ENCODE measurements at places on chromosomes 12 and 14.

GRCh38 chr14:61927060-61927459 lies 164.8 kb downstream of the SNAPC1 start:
- no peak for DNase-seq

GRCh38 chr12:123836292-123836691 lies 74.2 kb downstream of the DNAH10 start:
- DNase-seq, result no peak

DNA sequence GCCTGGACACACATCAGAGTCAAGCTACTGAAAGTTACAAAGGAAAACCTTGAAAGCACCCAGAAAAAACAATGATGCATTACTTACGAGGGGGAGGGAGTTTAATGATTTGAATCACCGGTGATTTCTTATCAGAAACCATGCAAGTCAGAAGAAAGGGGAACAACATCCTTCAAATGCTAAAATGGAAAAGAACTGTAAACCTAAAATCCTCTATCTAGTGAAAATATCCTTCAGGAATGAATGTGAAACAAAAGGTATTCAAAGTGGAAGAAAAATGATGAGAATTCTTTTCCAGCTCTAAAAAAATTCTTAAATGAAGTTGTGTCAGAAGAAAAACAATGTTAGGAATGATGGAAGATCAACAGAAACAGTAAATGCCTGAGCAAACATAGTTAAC lies 16.8 kb downstream of the SCAF11 start:
- DNase-seq, result no peak

DNA sequence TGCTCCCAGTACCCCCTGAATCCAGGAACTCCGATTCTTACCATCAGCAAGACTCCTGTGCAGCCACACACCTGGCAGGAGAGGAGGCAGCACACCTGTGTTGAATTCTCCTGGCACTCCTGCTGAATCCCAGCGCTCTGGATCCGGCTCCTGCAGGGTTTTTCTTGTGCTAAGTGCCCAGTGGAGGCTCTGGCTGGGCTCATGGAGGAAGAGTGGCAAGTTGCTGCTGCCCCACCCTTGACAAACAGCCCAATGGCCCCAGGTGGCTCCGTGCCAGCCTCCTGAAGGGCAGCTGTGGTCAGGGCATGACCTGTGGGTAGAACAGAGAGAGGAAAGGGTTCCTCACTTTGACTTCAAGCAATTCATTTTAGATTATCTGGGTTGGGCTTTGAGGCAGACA lies 20.0 kb downstream of the CRACR2A start:
- DNase-seq, result no peak

GRCh38 chr12:34205401-34205800 lies 183.1 kb downstream of the ALG10 start:
- no peak for DNase-seq

DNA sequence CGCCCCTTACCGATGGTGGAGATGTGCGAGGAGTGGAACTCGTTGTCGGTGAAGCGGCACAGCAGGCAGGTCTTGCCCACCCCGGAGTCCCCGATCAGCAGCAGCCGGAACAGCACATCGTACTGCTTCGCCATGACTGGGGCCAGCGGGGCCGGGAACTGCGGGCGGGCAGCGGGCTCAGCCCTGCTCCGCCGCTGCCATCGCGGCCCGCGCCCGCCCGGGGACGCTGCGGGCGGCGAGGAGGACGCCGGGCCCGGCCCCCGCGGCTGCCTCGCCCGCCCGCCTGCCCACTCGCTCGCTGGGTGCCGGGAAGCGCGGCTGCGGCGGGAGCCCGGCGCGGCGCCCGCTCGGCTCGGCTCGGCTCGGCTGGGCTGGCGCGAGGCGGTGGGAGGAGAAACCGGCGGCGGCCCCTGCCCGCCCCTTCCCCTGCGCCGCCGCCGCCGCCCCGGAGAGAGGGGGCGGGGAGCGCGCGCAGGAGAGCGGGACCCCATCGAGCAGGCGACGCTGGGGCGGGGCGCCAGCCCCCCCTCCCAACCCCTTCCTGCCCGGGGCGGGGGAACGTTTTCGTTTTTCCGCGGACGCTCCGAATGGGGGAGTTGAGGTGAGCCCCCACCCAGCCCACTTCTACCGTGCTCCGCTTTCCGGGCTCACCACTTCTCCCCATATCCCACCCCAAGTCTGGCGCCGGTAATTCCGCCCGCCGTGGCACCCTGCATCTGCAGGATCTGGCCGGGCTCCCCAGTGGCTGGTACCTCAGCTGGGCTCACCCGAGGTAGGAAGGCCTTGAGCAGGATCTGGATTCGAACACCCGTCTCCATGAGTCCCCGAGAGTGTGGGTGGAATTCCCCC lies at the start of gene RAB15:
TSS of gene RAB15 (minus strand) at position 394 of the 849 bp plus-strand sequence. CDS start at position 134, 260 bp downstream.
- DNase-seq, result peak; percentile 48

DNA sequence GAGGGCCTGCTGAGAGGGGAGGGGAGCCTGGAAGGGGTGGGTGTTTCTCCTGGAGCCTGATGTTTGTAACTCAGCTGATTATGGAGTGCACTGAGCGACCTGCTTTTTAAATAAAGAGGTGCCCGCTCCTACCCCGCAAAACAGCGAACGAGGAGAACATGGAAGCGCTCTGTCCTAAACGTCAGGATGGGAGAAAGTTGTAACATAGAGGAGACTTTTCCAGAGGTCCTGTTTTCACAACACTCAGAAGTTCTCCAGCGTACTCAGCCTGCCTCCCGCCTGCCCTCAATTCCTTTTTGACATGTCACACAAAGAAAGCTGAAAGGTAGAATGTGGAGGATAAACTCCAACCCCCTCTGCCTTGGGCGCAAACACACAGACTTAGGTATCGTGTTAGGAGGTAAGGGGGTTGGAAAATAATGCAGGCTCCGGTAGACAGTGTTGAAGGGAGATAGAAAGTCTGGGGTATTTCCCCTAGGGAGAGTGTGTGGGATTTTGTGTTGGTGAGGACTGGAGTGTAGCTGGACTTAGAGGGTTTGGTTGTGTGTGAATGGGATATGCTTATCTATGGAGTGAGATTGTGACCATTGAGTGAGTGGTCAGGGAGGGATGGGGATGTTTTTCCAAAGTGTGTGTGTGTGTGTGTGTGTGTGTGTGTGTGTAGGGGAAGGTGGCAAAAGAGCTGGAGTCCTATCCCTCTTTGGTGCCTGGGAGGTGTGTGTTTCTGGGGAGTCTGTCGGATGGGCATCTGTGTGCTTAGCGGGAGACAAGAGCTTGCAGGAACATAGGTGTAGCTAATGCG lies 2.1 kb downstream of the NTF3 start:
- no peak for DNase-seq

DNA sequence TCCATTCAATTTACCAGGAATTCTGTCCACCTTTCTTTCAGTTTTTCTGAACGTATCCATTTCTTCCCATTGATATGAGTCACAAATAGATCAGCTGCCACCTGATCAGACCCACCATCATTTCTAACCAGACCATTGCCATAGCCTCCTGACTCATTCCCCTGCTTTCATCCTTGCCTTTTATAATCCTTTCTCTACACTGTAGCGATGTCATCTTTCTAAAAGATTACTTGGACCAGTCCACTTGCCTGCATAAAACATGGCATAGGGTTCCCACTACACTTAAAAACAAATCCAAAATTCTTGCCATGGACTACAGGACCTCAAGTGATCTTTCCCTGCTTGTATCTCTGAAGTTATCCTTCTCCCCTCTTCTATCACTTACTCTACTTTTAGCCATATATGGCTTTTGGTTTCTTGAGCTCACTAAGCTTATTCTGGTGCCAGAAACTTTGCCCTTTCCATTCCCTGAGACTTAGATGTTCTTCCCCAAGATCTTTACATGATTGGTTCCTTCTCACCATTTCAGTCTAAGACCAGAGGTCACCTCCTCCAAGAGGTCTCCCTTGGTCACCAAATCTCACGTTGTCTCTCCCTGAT lies 149.5 kb upstream of the KRR1 start:
- DNase-seq, result no peak

GRCh38 chr12:24955853-24956252 lies 7.0 kb upstream of the BCAT1 start:
- DNase-seq, result no peak

GRCh38 chr12:116650585-116651087 lies 87.2 kb downstream of the SPRING1 start:
- no peak for DNase-seq

- no peak for DNase-seq
Observed at GRCh38 chr12:1171657-1172408, 180.8 kb downstream of the ERC1 start.

DNA sequence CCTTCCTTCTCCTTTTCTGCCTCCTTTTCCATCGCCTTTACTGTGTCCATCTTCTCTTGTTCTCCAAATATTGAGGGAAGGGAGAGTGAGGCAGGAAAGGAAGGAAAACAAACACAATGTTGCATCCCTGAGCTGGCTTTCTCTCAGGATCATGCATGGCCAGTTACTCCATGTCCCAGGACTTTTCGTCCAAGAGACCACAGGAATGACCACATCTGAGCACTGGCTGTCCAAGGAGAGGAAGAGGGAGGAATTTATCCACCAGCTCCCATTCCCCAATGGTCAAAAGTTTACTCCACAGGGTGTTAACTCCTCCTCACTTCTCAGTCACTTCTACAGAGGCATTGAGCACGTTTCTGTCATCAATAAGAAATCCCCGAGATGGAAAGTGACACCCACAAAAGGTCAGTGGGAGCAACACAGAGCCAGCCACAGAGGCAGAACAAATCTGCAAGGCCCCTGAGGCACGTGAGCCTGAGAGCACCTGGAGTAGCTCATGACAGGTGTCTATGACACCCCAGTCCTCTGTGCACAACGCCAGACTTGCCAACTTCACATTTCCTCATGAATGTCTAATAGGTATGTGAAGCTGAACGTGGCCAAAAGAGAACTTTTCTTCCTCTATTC lies 177.3 kb upstream of the NUDT4 start:
- DNase-seq, result no peak

DNA sequence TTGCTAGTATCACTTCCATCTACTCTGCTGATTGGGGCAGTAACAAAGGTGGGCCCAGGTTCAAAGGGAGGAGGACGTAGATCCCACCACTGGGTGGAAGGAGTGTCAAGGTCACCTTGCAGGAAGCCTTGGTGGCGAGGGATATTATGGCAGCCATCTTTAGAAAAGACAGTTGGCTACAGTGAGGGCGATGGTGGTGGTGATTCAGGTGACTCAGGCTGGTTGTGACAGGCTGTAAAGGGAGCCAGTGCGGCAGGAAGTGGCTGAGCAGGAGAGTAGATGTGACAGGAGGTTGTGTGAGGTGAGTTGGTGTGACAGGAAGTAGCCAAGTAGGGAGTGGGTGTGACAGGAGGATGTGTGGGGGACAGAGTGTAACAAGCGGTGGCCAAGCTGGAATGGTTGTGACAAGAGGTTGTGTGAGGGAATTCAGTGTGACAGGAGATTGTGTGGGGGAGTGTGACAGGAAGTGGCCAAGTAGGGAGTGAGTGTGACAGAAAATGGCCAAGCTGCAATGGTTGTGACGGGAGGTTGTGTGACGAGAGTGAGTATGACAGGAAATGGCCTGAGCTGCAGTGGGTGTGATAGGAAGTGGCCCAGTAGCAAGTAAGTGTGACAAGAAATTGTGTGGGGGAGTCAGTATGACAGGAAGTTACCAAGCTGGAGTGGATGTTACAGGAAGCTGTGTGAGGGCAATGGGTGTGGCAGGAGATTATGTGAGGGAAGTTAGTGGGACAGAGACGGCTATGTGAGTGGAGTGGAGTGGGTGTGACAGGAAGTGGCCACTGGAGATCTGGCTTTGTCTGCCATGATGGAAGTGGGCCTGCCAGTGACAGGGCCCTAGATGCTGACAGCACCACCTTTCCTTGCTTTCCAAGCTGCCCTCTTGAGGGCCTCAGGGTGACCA lies 136.5 kb upstream of the MYL2 start:
- DNase-seq, result peak; percentile 42

DNA sequence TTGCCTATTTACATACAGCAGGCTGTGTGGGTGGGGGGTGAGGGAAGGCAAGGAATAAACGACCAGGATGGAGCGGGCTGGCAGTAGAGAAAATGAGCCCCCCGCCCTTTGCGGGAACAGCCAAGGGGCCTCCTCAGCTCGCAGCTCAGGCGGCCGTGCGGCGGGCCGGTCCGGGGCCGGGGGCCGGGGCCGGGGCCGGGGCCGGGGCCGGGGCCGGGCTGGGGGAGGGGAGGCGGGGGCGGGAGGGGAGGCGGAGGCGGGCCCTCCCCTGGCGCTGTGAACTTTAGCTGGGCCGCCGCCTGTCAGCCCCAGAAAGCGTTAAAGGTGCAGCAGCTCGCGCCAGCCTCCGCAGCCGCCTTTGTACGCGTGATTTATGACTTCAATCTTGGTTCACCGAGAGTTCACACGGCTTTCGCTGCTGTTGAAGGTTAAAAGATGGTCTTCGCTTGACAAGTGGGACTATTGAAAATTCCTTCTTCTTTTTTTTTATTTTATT lies 28.8 kb downstream of the HOXC4 start:
- DNase-seq, result peak; percentile 53

DNA sequence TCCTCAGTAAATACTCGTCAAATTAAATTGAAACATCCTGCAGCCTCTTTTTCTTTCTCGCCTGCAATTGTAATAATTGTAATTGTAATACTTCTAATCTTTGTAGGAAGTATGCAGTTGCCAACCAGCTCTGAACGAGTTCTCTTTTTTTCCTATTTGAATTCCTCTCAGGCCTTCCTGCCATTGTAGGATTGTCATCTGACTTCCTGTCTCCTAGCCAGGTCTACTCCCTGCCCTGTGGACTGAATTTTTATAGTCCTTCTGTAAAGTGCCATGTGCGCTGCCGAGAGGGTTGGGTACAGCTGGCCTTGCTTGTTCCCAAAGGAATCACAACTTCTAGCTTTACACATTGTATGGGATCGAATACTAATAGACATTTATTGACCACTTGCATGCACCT lies 183.3 kb downstream of the SSPN start:
- DNase-seq, result no peak

- DNase-seq, result peak; percentile 87
Observed at GRCh38 chr12:53099071-53099882, 1.8 kb downstream of the IGFBP6 start.

GRCh38 chr12:5499566-5500330 lies 67.8 kb downstream of the NTF3 start:
- DNase-seq, result no peak

GRCh38 chr12:110280779-110281548 lies at the start of gene ATP2A2:
ATP2A2 (plus strand) TSS chr12:110281247; CDS start chr12:110281790, 543 bp downstream.
- peak; percentile 89 for DNase-seq

DNA sequence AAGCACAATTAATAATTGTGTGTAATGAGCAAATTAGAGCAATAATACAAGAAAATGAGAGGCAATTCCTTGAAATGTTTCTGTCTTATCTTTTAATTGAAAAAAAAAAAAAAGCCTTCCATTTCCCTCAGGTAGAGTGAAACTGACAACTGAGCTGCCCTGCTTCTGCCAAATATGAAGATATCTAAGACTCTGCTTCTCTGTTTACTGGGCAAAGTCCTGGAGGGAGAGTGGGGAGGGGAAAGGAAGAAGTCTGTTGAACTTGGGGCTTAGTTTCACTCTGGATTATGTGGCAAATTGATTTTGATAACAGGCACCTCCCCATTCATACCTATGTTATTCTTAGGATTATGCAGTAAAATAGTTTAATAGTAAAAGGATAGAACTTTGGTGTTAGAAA lies 364.9 kb downstream of the NRXN3 start:
- DNase-seq, result no peak

DNA sequence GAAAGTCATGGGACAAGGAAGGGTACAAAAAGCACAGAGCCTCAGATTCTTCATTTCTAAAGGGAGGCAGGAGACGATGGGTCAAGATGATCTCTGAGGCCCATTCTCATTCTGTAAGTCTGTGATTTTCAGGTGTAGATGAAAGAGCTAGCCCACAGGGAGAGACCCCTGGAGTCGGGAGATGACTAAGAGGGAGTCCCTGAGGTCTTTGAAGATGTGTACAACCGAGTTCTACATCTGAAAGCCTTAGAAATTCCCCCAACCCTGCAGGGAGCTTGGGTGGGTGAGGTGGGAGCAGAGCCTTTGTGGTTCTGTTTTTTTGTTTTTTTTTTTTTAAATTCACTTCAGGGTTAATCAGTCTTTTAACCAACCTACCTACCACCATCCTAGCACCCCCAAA lies 3.1 kb downstream of the WNT10B start:
- DNase-seq, result no peak

- no peak for DNase-seq
Observed at GRCh38 chr12:75816897-75817296, 214.7 kb downstream of the PHLDA1 start.

Data from stimulated activated CD4-positive, alpha-beta T cell treated with anti-CD3 and anti-CD28 coated beads, Interleukin-4, amount 100 ng/mL, for 4 hours (primary cell).